ENCODE measurements at places on chromosomes 7 and 10.

GRCh38 chr10:15211464-15211979, 43.0 kb upstream of the NMT2 start:
- DNase-seq, result no peak

- no peak for DNase-seq
These were observed 275.0 kb downstream of the PTEN start for GRCh38 chr10:88138319-88138848.

- DNase-seq, result no peak
These were observed 133.7 kb upstream of the RSU1 start for GRCh38 chr10:16950656-16951601.

DNA sequence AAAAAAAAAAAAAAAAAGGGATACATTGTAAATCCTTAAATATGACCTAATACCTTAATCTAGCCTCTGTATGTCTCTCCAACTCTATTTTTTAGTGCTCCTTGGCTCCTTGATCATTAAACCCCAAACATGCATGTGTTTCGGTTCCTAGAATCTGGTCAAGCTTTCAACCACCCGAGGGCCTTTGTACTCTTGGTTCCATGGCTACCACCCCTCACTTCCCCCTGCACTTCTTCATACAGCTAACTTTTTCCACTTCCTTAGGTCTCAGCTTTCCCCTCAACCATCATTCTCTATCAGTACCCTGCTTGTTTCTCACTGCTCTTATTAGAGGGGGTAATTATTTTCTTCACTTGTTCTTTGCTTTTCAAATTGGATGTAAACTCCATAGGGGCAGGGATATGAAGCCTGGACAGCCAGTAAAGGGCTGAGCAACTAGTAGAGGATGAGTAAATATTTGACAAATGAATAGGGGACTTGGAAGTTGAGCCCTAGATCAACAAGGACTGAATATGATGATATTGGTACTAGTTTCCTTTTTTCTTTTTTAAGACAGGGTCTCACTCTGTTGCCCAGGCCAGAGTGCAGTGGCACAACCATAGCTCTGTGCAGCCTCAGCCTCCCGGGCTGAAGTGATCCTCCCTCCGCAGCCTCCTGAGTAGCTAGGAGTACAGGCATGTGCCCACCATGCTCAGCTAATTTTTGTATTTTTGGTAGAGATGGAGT, 4.3 kb upstream of the GDI2 start:
- peak; percentile 27 for DNase-seq

GRCh38 chr7:108497082-108497725, 28.7 kb downstream of the PNPLA8 start:
- peak; percentile 30 for DNase-seq

DNA sequence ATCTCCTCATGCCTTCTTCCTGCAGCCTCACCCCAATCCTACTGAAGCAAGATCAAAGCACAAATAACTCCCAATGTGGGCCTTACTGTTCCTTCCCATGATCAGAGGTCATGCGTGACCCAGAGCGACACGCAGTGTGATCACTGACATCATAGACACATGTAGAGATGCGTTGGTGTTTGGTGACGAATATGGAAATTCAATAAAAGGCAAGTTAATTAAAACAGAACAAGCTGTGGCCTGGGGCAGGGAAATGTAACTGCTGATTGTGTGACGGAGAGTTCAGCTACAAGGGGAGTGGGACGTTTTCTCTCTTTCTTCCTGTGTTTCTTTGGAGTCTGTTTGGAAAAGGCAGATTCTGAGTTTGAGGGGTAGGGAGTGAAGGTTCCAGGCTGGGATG, 34.8 kb upstream of the CARD11 start:
- no peak for DNase-seq

- no peak for DNase-seq
These were observed 8.5 kb upstream of the UNCX start for GRCh38 chr7:1224086-1224716.

DNA sequence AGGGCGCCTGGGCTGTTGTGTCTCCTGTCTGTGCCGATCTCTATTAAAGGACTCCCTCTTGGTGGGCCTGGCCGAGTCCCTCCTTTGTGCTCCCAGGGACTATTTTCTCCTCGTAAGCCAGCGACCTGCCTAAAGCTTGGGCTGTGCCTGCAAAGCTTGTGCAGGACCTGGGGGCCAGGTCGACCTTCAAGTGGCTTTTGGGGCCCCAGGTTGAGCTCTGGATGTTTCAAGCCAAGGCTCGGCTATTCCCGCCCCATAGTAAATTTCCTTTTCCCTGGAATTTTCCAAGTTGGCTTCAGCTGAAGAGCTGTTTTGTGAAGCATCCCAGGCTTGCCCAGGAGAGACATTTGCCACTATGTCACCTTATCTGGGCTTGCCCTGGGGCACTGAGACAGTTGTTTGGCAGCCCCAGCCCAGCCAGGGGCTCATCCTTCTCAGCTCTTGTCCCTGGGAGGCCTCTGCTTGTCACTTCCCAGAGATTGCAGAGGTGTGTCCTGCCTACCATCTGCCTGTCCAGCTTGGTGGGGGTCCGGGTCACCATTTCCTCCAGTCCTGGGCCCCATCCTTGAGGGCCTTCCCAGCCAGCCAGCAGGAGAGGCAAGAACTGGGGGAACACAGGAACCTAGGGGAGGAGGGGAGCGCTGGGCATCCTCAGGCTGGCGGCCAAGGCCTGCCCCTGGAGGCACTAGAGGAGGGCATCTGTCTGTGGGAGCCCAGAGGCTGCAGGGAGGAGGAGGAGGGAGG, 20.2 kb downstream of the ZMIZ2 start:
- DNase-seq, result no peak

DNA sequence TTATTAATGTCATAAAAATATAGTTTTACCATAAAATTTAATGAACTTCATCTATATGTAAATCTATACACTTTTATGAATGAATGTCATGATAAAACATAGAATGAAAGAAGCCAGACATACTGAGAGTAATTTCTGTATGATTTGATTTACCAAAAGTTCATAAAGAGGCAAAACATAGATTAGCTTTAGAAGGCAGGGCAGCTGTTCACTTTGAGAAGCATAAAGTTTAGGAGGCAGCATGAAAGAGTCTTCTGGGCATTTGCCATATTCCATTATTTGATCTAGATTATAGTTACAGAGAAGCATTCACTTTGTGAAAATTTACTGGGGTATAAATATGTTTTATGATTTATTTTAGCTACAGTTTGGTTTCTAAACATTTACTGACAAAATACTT, 487.2 kb downstream of the ANKRD7 start:
- DNase-seq, result no peak

GRCh38 chr10:127903789-127904188, 3.1 kb upstream of the PTPRE start:
- DNase-seq, result no peak

DNA sequence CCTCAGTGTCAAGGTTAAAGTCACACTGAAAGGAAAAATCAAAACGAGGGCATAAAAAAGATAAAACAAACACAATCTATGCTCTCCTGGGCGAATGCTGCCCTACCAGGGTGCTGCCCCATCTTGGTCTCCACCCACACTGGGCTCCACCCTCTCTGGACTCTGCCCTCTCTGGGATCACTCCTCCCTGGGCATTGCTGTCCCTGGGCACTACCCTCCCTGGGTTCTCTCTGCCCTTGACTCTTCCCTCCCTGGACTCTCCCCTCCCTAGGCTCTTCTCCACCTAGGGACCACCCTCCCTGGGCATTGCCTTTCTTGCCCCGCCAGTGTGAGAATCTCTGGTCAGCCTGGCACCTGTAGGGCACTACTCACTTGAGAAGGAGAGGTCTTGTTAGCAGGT, 8.6 kb downstream of the GDF2 start:
- DNase-seq, result no peak

- DNase-seq, result no peak
These were observed 182.8 kb upstream of the CDC14C start for GRCh38 chr7:48741545-48741944.
